GM12878 (cell line): ENCODE measurements at places on chromosomes 1 and 21. TPM values are rescaled to one million over a fixed set of nuclear protein-coding genes. Genes with fewer than 3 reads are reported as not detected.

The INAVA gene
- 4.1 and 5.3 TPM in 2 replicates for polyA plus RNA-seq

The SASS6 gene
- 9.8 and 11.2 TPM in 2 replicates for polyA plus RNA-seq

The OR6K3 gene
- polyA plus RNA-seq, result not detected in 2 replicates

The RHBDL2 gene
- not detected in 2 replicates for polyA plus RNA-seq

DNA sequence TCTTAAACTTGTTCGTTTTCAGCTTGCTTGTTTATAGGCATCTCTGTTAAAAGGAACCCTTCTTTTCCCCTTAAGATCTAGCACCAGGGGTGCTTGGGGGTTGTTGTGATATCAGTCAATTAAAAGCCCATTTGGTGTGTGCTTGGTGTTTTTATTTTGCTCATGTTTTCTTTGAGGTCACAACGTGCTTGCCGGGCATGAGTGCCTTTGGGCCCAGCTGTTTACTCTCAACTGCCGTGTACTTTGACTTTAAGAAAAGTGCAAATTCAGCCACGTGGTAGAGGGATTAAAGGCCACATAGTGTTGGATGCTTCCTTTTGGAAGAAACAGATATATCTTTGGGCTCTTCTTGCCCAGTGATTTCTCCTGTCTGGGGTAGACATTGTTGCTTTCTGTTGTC lies 10.5 kb downstream of the ARID1A start:
- DNase-seq, result no peak

GRCh38 chr1:100392756-100393155 lies 40.5 kb downstream of the CDC14A start:
- DNase-seq, result no peak

GRCh38 chr1:181255270-181255929 lies 166.9 kb downstream of the IER5 start:
- no peak for DNase-seq

- no peak for DNase-seq
These were observed 24.5 kb upstream of the SLC26A9 start for GRCh38 chr1:205967554-205968335.

DNA sequence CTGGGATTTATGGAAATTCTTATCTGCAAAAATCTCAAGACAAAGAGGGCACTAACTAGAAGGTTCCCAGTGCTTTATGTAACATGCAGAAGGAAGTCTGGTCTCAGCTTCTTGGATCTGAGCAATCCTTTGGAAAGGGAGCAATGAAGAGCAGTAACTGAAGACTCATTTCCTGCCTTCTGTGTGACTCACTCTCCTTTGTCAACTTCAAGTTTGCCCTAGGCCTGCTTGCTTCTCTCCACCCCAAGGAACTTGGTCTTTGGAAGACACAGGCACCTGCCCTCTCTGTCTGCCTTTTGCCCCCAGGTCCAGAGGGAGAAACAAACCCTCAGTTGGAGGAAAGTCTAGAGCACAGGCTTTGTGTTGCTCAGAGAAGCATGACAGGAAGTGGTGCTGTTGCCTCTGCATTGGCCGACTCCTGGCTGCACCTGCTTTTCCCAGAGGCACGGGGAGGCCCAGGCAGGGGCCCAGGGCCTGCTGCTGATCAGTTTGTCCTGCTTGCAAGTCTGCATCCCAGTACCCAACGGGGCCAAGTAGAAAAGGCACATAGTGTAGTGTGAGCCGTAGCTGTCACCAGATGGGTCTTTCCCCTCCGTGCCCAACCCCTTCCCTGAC lies 137.2 kb downstream of the DHRS3 start:
- DNase-seq, result no peak

DNA sequence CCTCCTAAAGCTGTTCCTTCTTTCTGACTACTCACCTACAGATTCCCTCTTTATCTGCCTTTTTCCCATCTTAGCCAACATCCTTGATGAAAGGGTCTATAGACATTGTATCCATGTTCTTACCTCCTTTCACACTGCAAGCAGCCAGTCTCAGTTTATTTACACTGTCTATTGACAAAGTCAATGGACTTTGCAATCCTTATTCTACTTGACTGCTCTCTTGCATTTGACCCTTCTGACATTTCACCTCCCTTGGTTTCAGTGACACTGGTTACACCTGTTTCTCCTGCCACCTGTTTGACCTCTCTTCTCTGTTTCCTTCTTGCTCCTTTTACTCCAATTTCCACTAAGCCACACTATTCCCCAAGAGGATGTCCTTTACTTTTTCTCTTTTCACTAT lies 224.0 kb upstream of the SNX7 start:
- no peak for DNase-seq

DNA sequence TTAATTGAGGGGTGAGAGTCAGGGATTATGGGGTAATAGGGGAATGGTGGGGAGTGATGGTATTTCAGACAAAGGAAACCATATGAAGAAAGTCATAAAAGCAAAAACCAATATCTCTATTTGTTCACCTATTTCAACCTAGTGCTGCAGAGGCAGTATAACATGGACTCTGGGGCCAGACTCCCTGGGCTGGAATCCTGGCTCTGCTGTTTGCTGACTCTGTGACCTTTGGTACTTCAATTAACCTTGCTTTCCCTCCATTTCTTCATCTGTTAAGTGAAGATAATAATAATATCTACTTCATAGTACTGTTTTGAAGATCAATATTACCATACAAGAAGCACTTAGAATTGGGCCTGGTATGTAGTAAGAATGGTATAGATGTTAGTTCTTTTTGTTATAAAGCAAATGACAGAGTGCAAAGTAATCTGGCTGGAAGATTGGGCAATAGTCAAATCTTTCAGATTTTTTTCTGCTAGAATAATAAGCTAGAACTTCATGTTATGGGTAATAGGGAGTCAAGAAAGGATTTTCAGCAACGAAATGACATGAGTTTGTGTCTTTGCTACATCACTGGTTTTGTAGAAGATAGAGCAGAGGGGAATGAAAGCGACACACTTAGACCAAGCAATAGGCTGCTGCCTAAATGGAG lies 9.0 kb downstream of the EPHX4 start:
- DNase-seq, result no peak

GRCh38 chr1:241717975-241718374 lies 65.9 kb downstream of the WDR64 start:
- DNase-seq, result no peak
